ENCODE measurements at places on chromosomes 5 and 9. TPM values are rescaled to one million over a fixed set of nuclear protein-coding genes. Genes with fewer than 3 reads are reported as not detected.

SLC36A3 gene
- not detected for total RNA-seq

FSTL4 gene
- 1.5 TPM for total RNA-seq

SPINK6 gene
- not detected for total RNA-seq

HCN1 gene
- not detected for total RNA-seq

WNT8A gene
- total RNA-seq = not detected

DNA sequence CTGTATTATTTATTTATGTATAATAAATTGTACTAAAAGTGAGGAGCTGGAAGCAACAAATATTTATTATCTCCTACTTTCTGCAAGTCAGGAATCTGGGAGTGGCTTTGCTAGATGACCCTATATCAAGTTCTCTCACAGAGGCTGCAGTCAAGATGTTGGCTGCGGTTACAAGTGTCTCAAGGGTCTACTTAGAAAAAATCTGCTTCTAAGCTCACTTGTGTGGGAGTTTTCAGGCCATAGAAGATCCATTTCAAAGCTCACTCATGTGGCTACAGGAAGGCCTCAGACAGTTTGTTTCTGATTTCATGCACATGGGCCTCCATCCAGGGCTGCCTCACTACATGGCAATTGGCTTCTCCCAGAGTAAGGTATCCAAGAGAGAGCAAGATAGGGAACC, 551.1 kb downstream of the CAAP1 start:
- H3K4me3 ChIP-seq = no peak overlapping the region
- H3K36me3 ChIP-seq = no peaks in the 10 kb centered on the region
- no peaks in the 10 kb centered on the region for H3K4me1 ChIP-seq
- no peaks in the 10 kb centered on the region for H3K27me3 ChIP-seq
- DNase-seq = no peak

DNA sequence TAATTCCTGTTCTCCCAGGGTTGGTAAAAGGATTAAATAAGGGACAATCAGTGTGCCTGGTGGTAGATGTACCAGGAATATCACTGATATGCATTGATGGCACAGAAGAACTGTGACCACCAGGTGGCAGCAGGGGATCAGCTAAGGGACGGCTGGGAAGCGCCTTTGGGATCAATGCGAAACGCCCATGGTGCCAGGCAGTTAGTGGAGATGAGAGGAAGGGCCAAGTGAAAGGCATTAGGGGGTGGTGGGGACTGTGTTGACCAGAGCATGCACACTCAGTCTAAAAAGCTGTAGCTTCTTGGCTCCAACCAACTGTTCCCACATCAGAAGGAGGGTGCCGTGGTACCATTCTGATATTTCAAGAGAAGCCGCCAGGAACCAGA, 55.6 kb downstream of the ARHGEF37 start:
- no peak for DNase-seq
- H3K27ac ChIP-seq = no peak overlapping the region
- no peaks in the 10 kb centered on the region for H3K27me3 ChIP-seq
- no peaks in the 10 kb centered on the region for H3K36me3 ChIP-seq
- H3K4me3 ChIP-seq = no peak overlapping the region

GRCh38 chr5:125023673-125024072, 277.2 kb upstream of the ZNF608 start:
- no peaks in the 10 kb centered on the region for H3K36me3 ChIP-seq
- no peak overlapping the region for H3K4me3 ChIP-seq
- DNase-seq = no peak
- no peaks in the 10 kb centered on the region for H3K4me1 ChIP-seq
- H3K27me3 ChIP-seq = no peaks in the 10 kb centered on the region

DNA sequence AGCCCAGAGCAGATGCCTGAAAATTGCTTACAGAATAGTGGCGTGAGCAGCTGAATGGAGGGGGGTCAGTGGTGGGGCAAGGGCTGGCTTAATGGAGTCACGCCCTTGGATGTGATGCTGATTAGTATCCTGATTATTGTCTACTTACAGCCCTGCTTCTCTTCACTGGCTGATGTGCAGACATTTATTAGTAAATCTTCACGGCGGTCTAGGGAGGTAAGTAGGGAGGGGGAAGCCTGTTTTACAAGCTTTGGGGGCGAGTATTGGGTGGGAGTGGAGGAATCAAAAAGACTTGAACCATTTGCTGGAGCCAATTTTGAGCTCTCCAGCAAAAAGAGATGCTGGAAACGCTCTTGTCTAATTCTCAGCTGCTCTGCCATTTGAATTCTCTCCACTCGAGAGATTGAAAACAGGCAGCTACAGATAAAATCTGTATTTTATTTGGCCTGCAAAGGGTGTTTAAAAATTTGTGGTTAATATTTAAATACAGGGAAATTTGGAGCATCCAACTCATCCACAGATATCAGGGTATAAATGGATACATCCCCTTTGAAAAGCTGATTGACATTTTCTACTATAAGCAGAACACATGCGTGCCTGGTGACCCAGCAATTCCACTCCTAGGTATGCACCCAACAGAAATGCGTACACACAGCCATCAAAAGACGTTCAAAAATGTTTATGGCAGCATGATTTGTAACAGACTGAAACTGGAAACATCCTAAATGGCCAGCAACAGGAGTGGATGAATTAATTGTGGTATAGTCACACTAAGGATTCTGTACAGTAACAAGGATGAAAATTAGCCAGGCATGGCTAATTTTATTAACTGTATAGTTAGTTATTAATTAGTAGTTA, 19.5 kb upstream of the ALDH1B1 start:
- H3K27me3 ChIP-seq = no peaks in the 10 kb centered on the region
- no peaks in the 10 kb centered on the region for H3K36me3 ChIP-seq
- no peak for DNase-seq
- H3K4me1 ChIP-seq = no peaks in the 10 kb centered on the region
- H3K4me3 ChIP-seq = no peak overlapping the region
- no peak overlapping the region for H3K27ac ChIP-seq

DNA sequence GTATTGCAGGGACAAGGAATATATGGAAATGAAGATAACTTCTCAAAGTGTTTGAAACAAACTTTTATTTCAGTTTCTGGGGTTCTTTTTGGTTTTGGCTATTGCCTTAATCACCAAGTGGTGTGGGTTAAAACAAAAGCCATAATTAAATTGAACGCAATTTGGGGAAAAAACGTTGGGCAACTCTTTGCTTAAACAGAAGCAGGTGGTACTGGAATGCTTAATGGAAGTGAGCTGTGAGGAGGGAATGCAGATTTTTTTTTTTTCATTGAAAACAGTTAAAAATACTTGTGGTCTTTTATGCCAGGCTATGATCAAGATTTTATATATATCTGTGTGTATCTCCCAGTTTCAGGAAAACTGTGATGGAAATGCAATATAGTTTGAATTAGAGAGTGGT, 195.7 kb upstream of the TUT7 start:
- no peak overlapping the region for H3K27ac ChIP-seq
- DNase-seq = no peak
- no peak overlapping the region for H3K4me3 ChIP-seq
- no peaks in the 10 kb centered on the region for H3K27me3 ChIP-seq

DNA sequence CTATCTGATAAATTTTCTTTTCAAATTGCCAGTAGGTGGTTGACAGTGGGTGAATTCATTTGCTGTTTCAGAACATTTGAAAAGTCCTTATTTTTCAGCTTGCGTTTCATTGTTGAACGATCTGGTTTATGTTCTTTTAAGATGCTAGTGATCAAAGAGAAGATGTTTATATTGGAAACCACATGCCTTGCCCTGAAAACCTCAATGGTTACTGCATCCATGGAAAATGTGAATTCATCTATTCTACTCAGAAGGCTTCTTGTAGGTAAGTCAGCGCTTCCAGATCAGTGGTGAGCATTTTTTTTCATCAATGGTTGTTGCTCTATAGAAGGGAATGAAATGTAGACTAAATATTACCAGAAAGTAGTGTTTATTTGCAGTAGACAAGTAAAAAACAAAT, 16.6 kb upstream of the CAVIN4 start:
- DNase-seq = no peak
- no peak overlapping the region for H3K27ac ChIP-seq
- H3K27me3 ChIP-seq = no peaks in the 10 kb centered on the region
- no peaks in the 10 kb centered on the region for H3K4me1 ChIP-seq
- H3K4me3 ChIP-seq = no peak overlapping the region

- H3K4me3 ChIP-seq = no peak overlapping the region
- no peak overlapping the region for H3K27ac ChIP-seq
- peaks cover 22% of the 10 kb centered on the region for H3K4me1 ChIP-seq
- no peak for DNase-seq
These were observed 34.9 kb upstream of the BASP1 start for GRCh38 chr5:17182494-17182893.

- DNase-seq = no peak
- no peaks in the 10 kb centered on the region for H3K27me3 ChIP-seq
- H3K4me1 ChIP-seq = no peaks in the 10 kb centered on the region
- no peak overlapping the region for H3K4me3 ChIP-seq
These were observed 115.9 kb downstream of the ACTBL2 start for GRCh38 chr5:57366744-57367143.

DNA sequence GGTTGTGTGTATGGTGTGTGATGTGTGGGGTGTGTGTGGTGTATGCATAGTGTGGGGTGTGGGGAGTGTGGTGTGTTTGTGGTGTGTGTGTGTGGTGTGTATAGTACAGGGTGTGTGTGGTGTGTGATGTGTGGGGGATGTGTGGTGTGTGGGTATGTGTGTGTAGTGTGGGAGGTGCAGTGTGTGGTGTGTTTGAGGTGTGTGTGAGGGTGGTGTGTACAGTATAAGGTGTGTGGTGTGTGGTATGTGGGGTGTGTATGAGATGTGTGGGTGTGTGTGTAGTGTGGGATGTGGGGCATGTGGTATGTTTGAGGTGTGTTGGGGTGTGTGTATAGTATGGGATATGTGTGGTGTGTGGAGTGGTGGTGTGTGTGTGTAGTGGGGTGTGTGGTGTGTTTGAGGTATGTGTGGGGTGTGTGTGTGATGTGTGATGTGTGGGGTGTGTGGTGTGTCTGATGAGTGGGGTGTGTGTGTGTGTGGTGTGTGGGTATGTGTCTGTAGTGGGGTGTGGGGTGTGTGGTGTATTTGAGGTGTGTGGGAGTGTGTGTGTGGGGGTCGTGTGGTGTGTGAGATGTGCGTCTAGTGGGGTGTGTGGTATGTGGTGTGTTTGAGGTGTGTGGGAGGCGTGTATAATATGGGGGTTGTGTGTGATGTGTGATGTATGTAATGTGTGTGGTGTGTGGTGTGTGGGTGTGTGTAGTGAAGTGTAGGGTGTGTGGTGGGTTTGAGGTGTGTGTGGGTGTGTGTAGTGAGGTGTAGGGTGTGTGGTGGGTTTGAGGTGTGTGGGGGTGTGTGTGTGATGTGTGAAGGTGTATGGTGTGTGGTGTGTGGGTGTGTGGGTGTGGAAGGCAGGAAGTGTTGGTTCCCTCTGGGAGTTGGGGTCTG, 8.6 kb downstream of the ECSCR start:
- no peaks in the 10 kb centered on the region for H3K36me3 ChIP-seq
- H3K4me1 ChIP-seq = no peaks in the 10 kb centered on the region
- no peaks in the 10 kb centered on the region for H3K27me3 ChIP-seq
- no peak overlapping the region for H3K4me3 ChIP-seq
- H3K27ac ChIP-seq = no peak overlapping the region
- DNase-seq = no peak

DNA sequence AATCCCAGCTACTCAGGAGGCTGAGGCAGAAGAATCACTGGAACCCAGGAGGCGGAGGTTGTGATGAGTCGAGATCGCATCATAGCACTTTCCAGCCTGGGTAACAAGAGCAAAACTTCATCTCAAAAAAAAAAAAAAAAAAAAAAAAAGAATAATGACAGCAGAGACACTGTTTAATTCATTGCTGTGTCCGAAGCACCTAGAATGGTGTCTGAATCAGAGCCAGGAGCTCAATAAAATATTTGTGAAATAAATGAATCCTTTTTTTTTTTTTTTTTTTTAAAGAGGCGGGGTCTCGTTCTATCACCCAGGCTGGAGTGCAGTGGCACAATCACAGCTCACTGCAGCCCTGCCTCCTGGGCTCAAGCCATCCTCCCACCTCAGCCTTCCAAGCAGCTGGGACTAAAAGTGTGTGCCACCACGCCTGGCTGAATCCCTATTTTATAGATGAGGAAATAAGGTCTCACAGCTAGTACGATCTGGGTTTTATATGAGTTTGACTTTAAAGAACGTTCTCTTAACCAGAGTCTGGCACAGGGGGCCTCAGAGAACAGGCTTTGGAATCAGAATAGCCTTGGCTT, 47.8 kb downstream of the THOC3 start:
- no peaks in the 10 kb centered on the region for H3K36me3 ChIP-seq
- H3K27ac ChIP-seq = no peak overlapping the region
- H3K4me1 ChIP-seq = no peaks in the 10 kb centered on the region
- H3K27me3 ChIP-seq = no peaks in the 10 kb centered on the region
- no peak for DNase-seq

DNA sequence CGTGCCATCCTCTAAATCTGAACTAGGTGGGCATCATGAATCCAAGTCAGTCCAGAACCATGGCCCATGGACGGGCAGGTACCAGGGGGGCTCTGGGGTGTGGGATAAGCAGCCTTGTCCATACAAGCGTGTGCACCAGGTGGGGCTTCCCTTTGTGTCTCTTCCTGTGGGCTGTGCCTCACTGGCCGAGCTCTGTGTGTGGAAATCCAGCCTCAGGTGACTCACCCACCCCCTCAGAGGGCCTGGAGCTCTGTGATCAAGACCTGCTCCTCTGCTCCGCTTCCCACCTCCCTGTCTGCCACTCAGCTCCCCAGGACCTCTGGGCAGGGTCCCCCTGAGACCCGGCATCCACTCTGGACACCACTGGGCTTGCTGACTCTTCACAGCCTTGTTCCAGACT, 33.0 kb downstream of the GADD45G start:
- H3K4me3 ChIP-seq = no peak overlapping the region
- DNase-seq = no peak
- no peaks in the 10 kb centered on the region for H3K27me3 ChIP-seq
- H3K4me1 ChIP-seq = peaks cover 47% of the 10 kb centered on the region
- no peaks in the 10 kb centered on the region for H3K36me3 ChIP-seq

- H3K36me3 ChIP-seq = no peaks in the 10 kb centered on the region
- no peak for DNase-seq
- no peak overlapping the region for H3K27ac ChIP-seq
- no peaks in the 10 kb centered on the region for H3K4me1 ChIP-seq
- H3K27me3 ChIP-seq = no peaks in the 10 kb centered on the region
These were observed 248.0 kb downstream of the NTRK2 start for GRCh38 chr9:84917366-84918070.

GRCh38 chr9:134835448-134835847, 45.2 kb upstream of the FCN2 start:
- DNase-seq = no peak
- H3K4me1 ChIP-seq = no peaks in the 10 kb centered on the region
- no peak overlapping the region for H3K27ac ChIP-seq
- H3K4me3 ChIP-seq = no peak overlapping the region
- H3K36me3 ChIP-seq = no peaks in the 10 kb centered on the region
- no peaks in the 10 kb centered on the region for H3K27me3 ChIP-seq
